Fibroblast of skin of right quadriceps (primary cell): ENCODE measurements at places on chromosomes 16 and 17.

- no peak for DNase-seq
These were observed 53.9 kb downstream of the USP10 start for GRCh38 chr16:84753412-84754326.

DNA sequence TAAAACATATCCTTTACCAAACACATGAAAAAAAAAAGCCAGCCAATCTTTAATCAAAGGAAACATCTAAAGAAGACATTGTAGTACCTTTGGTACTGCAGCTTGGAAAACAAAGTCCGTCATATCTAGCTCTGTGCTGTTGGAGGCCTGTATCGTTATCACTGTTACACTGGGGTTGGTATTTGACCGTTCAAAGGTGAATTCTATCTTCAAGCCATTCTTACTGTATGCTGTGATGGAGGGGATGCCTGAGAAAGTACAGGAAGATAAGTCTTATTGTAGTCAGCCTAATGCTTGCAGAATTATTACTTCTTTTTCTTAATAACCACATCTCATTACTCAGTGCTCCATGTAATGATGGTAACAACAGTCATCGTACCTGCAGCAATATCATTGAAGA is 14.4 kb upstream of the PHLPP2 start:
- no peak for DNase-seq

DNA sequence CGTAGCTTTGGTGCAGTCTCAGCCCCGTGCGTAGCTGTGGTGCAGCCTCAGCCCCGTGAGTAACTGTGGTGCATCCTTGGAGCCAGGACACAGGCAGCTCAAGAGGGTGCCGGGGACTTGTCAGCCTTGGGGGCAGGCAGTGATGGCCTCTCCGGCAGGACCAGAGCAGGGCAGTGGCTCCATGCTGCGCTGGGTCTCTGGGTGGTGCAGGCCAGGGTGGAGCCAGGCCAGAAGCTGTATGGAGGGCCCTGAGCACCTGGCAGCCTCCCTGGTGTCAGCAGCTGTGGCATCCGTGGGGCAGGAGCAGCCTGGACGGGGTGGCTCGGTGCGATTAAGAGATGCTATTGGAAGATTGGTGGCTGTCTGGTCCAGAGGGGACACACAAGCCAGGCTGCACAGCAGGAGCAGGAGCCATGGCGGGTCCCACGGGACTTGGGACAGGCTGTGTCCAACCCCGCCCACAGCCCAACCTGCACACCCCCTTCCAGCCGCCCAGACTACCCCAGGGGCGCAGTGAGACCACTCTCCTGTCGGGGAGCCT is 28.3 kb upstream of the CDH15 start:
- DNase-seq, result no peak

DNA sequence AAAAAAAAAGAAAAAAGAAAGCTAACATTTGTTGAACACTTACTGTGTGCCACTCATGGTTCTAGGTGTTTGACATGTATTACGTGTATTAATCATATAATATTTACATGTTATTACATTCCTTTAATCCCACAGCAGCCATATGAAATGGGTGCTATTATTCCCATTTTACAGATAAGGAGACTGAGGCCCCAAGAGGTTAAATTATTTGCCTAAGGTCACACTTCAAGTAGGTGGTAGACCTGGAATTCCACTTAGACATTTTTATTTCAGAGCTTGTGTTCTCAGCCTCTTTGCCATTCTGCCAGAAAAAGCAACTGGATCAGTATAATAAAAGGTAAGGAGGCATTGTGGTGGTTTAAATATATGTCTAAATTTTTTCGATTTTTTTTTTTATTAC is 55.1 kb upstream of the HS3ST4 start:
- DNase-seq, result no peak

DNA sequence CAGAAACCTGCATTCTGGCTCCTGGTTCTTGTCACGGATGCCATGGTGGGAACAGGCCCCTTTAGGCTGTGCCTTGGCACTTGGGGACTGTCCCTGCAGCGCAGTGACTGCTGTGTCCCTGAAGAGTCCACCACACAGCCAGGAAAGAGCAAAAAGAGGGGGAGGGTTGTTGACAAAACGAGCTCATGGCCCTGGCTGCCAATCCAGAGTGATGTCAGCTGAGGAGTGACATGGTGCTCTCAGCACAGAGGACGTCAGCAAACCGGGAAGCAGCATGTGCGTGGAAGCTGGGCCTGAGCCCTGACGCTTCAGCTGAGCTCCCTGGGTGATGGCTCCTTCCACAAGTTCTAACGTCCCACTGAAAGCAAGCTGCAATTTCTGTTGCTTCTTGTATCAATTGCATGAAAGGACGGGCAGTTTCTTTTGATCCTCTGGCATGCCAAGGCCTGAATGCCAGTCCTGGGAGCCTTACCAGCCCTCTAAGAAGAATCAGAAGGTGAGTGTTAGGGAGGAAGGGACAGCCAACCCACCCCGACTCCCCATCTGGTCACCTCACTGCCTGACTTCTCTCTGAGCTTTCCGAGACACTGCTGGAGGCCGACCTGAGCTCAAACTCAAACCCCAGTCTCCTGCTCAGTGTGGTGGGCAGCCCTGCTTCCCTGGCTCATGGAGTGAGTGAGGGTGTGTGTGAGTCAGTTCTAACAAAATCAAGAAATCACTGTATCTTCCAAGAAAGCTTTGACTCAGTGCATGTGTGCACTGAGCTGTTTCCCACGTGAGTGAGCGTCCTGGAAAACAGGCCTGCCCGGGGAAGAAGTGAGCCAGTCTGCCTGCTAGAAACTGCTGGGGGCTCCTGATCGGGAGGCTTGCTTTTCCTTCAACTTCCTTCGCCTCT is 14.7 kb upstream of the WNT3 start:
- DNase-seq, result peak; percentile 78

DNA sequence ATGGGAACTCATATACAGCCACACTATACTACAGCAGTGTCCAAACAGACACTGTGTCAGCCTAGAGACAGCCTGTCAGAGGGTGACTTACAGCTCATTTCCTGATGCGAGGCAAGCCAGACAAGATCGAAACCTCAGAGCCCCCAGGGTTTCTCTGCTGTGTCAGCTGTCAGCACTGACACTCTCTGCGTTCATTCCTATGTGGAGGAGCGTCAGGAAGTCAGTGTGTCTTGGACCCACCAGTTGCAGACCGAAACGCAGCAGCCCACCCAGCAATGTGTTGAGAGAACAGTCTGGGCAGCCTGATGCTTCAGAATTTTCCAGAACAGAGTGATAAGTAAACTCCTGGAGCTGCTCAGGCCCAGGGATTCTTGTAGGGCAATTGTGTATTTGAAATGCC is 20.6 kb upstream of the MAPT start:
- DNase-seq, result no peak

- DNase-seq, result no peak
These were observed 204.5 kb upstream of the CDH5 start for GRCh38 chr16:66161942-66162341.

DNA sequence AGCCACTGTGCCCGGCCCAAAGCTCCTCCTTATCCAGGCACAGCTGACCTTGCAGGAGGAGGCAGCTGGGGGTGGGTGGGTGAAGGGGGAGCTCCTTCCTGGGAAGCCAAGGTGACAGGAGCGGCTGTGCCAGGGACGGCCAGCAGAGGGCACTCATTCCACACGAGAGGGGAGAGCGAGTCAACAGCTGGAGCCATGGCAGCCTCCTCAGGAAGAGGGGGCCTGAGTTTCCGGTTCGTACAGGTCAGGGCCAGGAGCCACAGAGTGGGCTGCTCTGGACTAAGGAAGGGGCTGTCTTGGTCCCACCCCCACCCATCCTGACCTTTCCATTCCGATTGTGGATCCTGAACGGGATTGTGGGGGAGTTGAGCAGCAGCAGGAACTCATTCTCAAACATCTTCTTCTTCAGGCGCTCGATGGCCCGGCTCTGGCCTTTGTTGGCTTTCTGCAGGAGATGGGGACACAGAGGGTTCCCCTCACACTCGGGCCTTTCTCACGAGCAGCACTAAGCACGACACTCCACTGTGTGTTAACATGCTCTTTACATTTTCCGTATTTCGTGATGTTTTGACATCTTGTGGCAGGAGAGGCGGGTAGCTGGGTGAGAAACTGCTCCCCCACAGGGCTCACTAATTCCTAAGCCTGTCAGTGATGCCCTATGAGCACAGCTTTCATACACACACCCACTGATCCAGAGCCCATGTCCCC is 61.6 kb downstream of the TIMM22 start:
- DNase-seq, result no peak

- DNase-seq, result peak; percentile 99
These were observed 2.4 kb upstream of the ACSF2 start for GRCh38 chr17:50423553-50424159.

GRCh38 chr17:56289321-56289720 is 136.0 kb downstream of the ANKFN1 start:
- no peak for DNase-seq

- peak; percentile 62 for DNase-seq
These were observed 132.0 kb downstream of the COPRS start for GRCh38 chr17:31726980-31727427.

DNA sequence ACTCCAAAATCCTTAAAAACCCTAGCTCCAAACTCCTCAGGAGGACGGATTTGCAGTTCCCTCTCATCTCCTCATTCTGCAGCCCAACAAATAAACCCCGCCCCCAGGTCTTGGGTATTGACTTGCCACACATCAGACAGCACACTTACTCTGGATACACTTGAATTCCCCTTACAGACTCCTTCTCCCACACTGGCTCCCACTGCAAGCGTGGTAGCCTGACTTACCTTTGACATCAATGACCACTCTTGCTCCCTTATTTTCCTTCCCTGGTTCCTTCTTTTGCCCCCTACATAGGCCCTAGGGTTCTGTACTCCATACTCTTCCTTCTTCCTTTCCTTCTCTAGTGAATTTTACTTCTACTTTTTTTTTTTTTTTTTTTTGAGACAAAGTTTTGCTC is 7.5 kb downstream of the RFFL start:
- DNase-seq, result no peak

- DNase-seq, result no peak
These were observed 374.5 kb upstream of the MON1B start for GRCh38 chr16:76816475-76816874.

DNA sequence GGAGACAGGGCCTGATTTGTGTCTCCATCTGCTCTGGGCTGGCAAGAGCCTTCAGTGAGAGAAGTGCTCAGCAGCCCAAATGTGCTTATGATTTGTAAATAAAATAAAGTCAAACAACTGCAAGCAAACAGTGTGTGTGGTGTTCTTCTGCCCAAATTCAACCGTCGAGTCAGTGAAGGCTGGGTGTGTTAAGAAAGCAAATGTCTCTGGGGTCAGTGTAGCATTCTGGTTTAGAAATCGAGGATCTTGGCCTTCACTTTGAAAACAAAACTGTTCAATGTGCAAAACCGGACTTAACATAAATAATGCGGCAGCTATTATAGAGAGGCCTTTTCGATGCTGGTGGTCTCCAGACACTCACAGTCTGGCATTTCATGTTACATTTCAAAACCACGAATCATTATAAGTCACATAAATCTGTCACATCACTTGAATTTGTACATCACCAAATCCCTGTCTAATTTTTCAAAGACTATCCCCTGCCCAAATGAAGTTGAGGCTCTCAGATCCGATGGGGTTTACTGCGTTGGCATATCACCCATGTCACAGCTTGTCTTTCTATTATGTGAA is 158.6 kb upstream of the MYOCD start:
- peak; percentile 52 for DNase-seq

DNA sequence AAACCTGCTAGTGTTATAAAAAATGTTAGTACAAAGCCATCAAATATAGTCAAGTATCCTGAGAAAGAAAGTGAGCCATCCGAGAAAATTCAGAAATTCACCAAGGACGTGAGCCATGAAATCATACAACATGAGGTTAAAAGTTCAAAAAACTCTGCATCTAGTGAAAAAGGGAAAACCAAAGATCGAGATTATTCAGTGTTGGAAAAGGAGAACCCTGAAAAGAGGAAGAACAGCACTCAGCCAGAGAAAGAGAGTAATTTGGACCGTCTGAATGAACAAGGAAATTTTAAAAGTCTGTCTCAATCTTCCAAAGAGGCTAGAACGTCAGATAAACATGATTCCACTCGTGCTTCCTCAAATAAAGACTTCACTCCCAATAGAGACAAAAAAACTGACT is 31.7 kb downstream of the RBBP6 start:
- no peak for DNase-seq

DNA sequence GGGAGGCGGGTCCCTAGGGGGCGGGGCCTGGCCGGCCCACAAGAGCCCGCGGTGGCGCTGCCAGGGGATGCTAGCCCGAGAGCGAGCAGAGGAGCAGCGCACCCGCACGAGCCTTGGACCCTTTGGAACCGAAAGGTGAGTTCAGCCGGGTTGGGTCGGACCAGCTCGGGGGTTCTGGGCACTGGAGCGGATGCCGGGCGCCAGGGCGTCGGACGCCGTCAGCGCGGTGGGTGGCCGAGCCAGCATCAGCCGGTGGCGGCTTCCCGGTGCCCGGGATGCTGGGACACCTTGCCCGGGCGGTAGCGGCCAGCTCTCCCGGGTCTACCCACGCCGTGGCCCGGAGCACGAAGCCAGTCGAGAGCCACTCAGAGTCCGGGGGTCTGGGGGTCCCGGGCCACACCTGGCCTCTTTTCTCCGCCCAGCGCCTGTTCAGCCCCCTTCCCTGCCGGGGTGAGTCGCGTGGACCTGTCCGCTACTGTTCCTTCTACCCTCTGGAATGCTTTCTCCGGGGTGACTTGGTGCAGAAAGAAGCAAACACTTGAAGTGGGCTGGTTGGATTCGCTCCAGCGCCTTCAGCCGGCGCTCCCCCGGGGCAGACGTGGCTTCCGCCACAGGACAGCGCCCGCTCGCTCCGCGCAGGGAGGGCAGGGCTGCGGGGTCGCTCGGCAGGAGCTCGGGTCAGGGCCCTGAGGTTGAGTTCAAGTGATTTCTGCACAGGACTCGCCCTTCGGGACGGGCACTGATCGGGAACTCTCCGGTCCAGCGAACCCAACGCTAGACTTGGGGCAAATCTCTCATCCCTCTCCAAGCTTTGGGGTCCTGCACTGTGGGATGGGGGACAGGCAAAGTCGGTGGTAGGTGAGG is at the start of gene SCNN1G:
SCNN1G (plus strand) TSS at position 67 of the 864 bp plus-strand sequence. CDS start 3,527 bp downstream, outside the sequence.
- DNase-seq, result no peak

GRCh38 chr16:31128711-31129567 is 6.6 kb downstream of the PRSS8 start:
- DNase-seq, result no peak

GRCh38 chr17:79845601-79845949 is 6.3 kb upstream of the CBX4 start:
- DNase-seq, result no peak

- no peak for DNase-seq
These were observed 20.2 kb upstream of the UMOD start for GRCh38 chr16:20372701-20373100.

DNA sequence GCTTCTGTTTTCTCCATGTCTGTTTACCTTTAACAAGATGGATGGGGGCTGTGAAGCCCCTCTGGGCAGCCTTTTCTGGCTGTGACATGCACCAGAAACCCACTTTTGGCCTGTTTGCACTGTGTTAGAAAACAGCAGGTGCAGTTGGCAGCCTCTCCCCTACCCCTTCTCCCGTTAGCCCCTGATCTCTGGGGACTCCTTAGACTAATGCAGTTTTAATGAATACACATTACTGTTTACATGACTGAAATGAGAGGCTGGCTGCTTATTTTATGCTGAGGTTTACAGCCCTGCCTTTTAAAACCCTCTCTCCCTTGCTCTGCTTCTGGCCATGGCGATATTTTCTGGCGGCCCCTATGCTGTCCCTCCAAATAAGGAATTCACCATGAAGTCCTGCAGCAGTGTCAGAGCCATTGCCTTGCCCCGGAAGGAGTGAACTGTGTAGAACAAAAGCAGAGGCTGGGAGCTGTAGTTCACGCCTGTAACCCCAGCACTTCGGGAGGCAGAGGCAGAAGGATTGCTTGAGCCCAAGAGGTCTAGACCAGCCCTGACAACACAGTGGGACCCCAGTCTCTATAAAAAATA is 79.3 kb downstream of the PRKCB start:
- DNase-seq, result no peak
